ENCODE measurements at places on chromosomes 13 and 19.

DNA sequence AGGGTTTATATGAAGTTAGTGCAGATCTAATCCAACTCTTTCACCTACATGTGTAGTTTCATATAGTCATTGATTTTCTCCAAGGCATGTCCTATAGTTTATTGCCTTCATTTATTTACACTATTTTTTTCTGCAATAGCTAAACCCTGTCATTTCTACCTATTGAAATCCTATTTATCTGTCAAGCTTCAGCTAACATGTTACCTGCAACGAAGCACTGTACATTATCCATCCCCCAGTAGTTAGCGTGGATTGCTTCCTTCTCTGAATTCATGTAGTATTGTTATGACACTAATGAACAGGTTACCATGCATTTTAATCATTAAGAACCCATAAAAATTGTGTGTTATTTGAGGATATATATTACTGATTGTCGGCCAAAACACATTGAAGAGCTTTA lies 742.9 kb upstream of the PCDH20 start:
- no peak for DNase-seq

DNA sequence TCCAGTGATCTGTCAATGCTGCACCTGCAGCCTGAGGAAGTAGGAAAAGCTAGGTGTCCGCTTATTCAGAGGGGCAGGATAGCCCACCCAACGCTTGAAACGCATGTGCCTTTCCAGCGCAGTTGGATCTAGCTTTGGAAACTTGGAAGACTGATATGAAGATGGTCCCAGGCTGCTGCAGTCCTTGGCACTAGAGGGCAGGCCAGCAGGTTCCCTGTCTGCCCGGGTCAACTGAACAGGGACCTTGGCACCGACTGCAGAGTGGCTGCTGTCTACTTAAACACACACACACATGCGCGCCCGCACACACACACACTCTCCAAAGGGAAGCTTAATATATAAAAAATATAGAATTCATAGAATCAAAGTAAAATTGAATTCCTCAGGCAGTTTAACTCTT lies 100.0 kb downstream of the TSHZ3 start:
- no peak for DNase-seq

- no peak for DNase-seq
These were observed 927 bp upstream of the SDHAF1 start for GRCh38 chr19:35993923-35994598.

GRCh38 chr19:15154002-15154612 lies 46.7 kb downstream of the NOTCH3 start:
- peak; percentile 46 for DNase-seq

DNA sequence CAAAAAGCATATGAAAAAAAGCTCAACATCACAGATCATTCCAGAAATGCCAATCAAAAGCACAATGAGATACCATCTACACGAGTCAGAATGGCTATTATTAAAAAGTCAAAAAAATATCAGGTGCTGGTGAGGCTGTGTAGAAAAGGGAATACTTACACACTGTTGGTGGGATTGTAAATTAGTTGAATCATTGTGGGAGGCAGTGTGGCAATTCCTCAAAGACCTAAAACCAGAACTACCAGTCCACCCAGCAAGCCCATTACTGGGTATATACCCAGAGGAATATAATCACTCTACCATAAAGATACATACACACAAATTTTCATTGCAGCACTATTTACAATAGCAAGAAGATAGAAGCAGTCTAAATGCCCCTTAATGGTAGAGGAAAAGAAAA lies 529.9 kb downstream of the SLITRK1 start:
- no peak for DNase-seq

GRCh38 chr19:55492362-55492944 lies 4.2 kb downstream of the SSC5D start:
- no peak for DNase-seq

GRCh38 chr13:41344358-41344757 lies 33.3 kb downstream of the NAA16 start:
- no peak for DNase-seq

DNA sequence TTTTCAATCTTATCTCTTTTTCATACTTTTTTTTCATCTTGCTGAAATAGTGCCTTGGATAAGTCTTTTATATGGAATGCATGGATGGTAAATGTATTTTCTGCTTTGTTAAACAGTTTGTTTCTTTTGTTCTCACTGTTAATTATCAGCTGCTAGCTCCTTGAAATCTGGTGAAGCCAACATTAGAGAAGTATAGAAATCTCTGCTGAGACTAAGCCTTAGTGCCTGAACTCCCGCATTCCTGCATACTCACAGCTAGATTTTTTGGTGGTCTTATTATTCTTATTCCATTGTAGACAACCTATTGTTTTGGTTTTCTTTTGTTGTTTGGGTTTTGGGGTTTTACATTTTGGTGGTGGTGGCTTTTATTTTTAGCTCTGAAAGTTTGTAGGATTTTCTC lies 48.4 kb downstream of the DNAJC15 start:
- DNase-seq = no peak

GRCh38 chr13:113397608-113398425 lies 33.9 kb upstream of the GRTP1 start:
- DNase-seq = no peak

GRCh38 chr13:44904967-44905366 lies 84.3 kb downstream of the NUFIP1 start:
- DNase-seq = no peak

DNA sequence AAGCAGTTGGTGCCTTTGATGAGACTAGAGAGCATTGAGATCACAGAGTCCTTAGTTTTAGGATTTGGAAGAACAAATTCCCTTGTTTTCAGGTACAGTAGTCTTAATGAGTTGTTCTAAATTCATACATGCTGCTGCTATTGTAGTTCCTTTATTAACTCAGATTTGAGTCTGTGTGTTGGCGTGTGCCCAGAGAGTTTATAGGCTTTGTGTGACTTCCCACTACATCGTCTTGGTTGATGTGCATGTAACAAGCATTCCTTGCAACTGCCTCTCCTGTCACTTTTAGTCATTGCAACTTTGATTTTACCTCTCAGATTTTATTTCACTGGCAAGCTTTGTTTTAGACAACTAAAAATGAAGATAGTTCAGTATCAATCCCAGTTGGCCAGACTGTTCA lies 135.5 kb downstream of the ZAR1L start:
- no peak for DNase-seq

DNA sequence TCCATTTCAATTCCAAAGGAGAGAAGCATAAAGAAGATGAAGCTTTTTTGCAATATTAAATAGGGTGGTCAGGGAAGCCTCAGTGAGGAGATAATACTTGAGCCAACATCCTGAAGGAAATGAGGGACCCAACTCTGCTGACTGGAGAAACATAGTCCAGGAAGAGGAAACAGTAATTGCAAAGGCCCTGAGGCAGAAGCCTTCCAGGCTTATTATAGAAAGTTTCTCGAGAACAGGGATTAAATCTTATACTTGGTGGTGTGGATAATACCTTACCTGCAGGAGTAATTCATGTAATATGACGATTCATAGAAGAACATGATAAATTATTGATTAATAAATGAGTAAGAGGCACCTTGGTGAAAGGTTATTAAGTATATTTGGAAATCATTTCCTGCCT lies 1.0 kb upstream of the RFC3 start:
- no peak for DNase-seq

DNA sequence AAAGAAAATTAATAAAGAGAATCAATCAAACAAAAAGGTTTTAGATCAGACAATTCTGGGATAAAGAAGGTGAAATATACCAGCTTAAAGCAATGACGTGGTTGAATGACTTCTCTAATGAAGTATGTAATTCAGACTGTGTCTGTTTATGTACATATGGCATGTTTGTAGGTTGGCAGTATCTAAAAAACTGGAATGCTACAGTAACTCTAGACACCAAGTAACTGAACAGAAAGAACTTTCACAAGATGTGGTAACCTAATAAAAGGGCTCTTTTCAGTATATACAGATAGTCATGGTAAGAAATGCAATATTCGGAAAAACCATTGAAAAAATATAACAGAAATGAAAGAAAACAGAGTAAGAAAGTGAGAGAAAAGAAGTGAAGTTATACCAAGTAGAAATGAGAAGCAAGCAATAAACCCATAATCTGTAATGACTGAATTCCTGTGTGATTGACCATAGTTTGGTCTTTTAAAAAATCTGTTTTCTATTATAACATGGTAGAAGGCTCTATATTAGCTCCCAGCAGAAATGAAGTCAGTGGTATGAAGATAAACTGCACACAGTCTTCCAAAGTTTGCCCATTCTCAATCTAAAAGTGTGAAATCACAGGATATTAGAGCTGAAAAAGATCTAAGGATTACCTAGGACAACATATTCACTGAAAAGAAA lies 31.4 kb downstream of the ELF1 start:
- no peak for DNase-seq

DNA sequence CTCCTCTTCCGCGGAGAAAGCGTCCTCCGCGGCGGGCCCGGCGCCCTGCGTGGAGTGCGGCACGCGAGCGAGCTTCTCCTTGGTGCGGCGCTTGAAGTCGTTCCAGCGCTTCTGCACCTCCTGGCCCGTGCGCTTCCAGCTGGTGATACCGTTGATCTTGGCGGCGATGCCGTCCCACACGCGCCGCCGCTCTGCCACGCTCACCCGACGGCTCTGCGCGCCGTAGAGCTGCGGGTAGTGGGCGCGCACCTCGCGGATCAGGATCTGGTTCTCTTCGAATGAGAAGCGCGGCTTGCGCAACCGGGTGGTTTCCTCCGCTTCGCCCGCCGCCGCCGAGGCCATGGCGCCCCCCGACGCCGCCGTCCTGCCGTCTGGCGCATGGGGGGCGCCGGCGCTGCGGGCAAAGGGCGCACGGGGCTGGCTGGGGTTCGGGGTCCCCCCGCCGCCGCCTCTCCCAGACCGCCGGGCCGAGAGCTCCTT lies 941 bp downstream of the MYPOP start:
- no peak for DNase-seq

- no peak for DNase-seq
These were observed 279.0 kb downstream of the TBC1D4 start for GRCh38 chr13:75202981-75203380.

GRCh38 chr13:95914991-95915501 lies 138.2 kb downstream of the UGGT2 start:
- no peak for DNase-seq

- DNase-seq = no peak
These were observed 257.5 kb downstream of the ITGBL1 start for GRCh38 chr13:101709952-101710351.

DNA sequence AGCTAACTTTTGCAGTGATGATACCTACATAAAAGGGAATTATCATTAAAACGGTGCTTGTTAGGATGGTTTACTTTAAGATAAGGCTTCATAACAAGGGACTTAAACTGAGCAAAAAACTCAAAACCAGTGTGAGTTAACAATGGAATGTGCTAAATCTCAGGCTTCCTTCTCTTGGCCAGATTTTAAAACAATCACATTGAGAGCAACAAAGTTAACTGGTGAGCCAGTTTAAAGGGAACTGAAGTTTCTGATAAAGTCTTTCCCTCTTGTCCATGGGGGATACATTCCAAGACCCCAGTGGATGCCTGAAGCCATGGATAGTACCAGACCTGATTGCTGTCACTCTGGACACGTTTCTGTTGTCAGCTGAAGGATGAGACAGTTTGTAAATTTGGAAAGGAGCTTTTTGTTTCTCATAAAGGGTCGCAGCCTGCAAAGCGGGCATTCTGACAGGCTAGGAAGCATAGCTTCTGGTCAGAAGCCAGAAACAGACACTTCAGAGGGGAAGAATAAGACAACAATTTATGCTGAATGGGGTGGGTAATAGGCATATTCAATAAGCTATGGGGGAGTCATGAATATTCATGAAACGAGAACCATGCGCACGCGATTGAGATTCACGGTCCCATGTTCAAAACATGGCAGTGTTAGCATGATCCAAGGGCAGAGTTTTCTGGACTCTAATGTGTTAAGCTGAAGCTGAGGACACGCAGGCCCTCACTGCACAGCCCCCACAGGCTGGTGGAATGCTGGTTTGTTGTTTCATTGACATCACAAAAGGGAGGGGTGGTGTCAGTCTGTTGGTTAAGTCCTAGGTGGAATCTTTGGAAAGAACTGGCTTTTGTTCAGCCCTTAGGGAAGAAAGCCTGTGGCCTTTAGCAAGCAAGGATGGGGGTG lies 150.6 kb upstream of the RNF113B start:
- DNase-seq = no peak

- no peak for DNase-seq
These were observed 279.6 kb downstream of the PCDH20 start for GRCh38 chr13:61136093-61136492.

GRCh38 chr13:89982407-89983095 lies 1364.9 kb upstream of the MIR17HG start:
- no peak for DNase-seq
